MCF 10A (cell line): ENCODE measurements at places on chromosomes 12 and 14.

- DNase-seq, result no peak
Observed at GRCh38 chr14:75437201-75438143, 9.7 kb downstream of the JDP2 start.

DNA sequence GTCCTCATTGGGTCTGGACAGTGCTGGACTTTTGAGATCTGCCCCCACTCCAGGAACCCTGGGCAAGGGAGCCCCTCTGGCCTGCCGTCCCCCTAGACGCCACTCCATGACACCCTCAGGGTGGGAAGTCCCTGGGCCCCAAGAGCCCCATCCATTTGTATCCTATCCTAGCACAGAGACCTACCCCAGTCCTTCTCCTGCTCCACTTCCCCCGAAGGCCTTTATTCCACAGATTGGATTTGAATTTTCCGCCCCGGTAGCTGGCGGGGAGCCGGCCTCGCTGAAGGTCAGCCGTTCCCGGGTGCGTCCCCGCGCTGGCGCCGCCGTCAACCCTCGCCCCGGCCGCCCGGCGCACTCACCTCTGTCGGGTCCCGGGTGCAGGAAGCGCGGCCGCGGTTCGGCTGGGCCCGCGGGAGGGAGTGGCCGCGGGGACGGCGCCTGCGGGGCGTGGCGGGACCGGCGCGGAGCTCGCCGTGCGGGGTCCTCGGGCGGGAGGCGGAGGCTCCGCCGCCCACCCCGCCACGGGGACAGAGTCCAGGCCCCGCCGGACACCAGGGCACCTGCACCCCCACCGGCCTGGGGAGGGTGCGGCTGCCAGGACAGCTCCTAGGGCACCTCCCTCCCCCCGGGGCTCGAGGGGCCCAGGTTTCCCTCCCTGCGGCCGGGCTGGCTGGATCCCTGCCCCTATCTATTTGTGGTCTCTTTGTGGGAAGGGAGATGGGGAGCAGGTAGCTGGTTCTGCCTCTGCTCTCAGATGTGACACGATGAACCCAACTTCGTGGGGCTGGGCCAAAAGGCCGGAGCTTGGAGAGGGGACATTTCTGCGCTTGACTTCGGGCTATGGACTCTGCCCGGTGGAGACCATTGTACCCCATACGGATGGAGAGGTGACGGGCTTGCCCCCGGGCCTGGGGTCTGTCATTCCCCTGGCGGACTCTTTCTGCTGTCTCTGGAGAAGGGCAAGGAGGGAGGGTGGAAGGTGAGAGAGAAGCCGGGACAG lies 19.9 kb upstream of the GPR68 start:
- DNase-seq, result no peak

DNA sequence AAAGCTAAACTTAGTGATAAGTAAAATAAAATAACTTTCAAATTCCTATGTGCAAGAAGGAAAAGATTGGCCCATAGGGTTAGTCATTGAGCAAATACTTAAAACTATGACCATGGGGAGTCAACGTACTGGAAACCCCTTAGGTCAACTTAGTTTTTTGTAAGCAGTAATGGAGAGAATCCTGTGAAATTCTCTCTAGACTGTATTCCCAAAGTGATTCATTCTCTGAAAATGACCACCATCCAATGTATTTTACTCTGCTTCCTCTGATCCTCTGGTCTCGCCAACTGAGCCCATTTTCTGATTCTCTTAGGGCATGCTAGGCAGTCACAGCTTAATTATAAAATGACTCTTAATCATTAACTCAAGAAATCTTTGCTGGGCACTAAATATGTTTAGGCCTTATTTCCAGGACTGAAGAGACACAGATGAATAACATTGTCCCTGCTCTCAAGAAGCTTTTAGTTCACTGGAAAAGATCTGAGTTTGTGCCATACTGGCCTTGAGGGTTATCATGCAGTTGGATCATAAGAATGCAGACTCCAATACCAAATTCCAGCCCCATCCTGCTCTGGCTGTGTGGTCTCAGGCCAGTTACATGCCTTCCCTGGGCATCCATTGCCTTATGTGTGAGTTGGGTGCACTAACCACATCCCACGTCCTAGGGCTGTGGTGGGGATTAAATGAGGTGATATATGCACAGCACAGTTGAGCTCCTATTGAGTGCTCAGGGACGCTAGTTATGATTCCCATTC lies 732.4 kb downstream of the AACS start:
- peak; percentile 17 for DNase-seq

- DNase-seq, result no peak
Observed at GRCh38 chr14:68586896-68587751, 205.7 kb downstream of the ZFP36L1 start.

- DNase-seq, result peak; percentile 34
Observed at GRCh38 chr12:109464642-109465351, 12.3 kb downstream of the KCTD10 start.

DNA sequence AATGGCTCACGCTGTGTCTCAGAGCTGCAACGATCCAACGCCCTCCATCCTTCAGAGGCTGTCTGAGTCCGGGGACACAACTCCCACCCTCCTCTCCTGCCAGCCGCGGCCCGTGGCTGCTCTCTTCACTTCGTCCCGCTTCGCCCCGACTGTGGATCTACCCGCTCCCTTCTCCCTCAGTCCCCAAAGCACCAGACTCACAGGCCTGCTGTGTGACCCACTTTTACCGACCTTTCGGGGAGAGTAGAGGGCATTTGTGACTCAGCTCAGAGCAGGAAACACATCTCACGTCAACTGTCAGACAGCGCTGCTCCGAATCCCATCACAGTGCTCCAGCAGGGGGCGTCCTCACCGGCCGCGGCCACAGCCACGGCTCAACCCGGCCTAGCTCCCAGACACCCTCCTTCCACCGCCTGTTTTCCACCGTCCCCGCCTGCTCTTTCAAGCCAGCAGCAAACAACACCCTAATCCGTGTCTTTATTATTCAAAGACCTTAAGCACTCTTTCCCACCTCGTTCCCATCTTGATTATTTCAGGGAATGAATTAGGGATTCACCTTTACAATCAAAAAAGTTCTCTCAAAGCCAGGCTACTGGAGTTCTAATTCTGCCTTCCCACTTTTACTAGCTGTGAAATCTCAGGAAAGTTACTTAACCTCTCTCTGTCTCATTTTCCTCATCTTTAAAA lies 5.0 kb upstream of the AQP2 start:
- peak; percentile 77 for DNase-seq

DNA sequence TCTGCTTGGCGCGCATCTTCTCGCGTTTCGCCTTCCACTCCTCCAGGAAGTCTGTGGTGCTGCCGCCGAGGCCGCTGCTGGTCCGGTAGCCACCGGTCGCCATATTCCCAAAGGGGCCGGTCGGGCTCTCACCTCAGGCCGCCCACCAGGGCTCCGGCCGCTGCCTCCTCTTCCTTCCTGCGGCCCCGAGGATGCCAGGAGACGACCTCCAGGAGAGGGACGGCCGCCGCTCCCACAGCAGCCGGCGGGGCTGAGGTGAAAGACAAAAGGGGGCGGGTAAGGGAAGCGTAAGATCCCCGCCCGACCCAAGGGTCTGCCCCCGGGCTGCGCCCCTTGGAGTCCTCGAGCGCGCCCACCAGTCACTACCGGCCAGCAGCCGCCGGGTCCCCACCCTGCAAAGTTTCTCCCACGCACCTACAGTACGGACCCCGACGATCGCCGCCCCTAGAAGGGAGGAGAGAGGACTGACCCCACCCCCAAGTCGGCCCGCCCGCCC lies 574 bp downstream of the PAWR start:
- no peak for DNase-seq

- DNase-seq, result no peak
Observed at GRCh38 chr12:26918321-26919215, 19.2 kb downstream of the INTS13 start.

GRCh38 chr12:108826101-108826806 lies 31.1 kb downstream of the SSH1 start:
- no peak for DNase-seq

DNA sequence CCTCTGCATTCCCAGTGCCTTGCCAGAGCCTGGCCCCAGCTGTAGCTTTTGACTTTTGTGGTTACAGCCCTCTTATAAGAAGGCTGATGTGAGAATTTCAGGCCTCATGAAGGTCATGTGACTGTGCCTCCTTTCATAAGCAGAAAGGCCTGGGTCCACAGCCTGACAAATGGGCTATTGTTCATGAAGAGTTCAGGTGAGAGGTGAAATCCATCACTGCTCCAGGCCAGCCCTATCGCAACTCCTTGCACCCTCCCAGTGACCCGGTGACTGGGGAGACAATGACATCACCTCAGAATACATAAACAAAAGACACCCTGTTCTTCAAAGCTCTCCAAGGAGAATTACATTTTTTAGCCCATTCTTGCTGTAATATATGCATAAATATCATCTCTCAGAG lies 321.5 kb downstream of the PCNX1 start:
- DNase-seq, result no peak

- peak; percentile 48 for DNase-seq
Observed at GRCh38 chr12:47234576-47235141, 154.9 kb upstream of the AMIGO2 start.

GRCh38 chr12:116599285-116600136 lies 40.3 kb downstream of the MAP1LC3B2 start:
- peak; percentile 57 for DNase-seq

DNA sequence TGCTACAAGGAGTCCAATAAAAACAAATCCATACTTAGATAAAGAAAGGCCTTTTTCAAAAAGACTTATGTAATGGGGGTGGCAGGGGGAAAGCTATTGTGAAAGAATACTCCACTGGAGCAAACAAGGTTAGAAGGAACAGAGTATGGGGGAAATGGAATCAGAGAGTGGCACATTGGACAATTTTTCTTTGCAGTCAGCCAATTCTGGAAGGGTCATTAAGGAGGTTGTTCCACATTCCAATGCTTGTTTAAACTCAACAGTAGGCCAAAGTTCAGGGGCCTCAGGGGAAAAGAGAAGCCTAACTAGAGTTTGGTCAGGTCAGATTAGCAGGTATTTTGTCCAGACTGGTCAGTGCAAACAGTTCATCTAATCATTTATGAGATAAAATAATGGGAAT lies 105.2 kb upstream of the RESF1 start:
- no peak for DNase-seq

DNA sequence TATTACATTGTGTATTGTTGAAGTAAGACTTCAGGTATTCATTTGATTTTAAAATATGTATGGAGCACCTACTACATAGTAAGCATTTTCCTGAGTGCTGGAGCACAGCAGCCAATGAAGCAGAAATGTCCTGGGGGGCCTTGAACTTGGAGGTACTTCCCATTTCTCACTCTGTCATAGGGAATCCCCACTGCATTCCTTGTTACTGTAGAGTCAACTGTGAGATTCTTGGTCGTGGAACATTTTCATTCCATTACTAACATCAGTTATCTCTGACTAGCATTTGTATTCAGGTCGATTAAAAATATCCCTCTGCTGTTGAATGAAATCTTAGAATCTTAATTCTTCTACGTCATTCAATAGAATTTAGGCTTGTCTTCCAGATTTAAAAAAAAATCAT lies 66.7 kb downstream of the PDE3A start:
- no peak for DNase-seq

DNA sequence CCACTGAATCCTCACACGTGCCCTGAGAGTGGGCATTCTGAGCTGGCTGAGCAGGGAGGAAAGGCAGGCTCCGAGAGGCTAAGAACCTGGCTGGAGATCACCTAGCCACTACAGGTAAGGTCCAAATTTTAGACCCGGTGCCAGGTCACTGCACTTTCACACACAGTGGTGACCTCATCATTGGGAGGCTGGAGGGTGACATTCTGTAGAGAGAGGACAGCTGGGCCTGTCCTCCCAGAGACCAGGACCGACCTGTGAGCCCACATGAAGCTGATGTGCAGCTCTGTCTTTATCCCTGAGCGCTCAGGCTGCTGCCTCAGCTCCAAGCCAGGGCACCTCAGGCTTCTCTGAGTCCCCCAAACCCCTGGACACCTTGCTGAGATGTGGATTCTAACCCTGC lies 4.1 kb downstream of the TTC7B start:
- DNase-seq, result no peak

DNA sequence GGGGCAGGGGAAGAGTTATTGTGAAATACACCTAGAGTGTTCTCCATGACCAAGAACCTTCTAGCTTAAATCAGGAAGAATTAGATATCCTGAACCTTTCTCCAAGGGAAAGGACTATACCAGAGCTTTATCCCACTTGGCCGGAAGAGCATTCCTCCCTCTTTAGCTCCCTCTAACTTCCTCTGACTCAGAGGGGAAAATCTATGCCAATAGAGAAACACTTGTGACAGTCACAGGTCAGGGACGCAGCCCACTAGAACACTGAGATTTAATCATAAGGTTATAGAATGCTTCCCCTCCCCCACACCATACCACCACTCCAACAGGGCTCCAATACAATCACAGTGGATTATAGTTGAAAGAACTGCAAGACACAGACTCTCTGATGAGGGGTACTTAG lies 55.4 kb upstream of the RFX4 start:
- no peak for DNase-seq

DNA sequence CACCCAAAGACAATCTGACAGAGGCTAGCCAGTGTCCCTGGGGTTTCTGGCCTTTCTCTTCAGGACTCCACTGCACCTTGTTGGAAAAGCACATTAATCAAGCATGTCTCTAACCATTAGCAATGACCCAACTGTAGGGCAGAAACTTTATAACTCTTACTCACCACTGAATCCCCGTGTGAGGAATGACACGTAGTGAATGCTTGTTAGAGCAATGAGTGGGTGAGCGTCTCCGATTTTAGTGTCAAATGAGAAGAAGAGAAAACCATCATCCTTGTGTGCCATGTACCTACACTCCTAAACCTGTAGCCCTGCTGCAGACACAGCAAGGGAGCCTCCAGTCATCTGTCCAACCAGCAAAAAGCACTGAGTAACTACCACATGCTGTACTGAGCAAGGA lies 56.5 kb upstream of the GPR68 start:
- DNase-seq, result no peak

DNA sequence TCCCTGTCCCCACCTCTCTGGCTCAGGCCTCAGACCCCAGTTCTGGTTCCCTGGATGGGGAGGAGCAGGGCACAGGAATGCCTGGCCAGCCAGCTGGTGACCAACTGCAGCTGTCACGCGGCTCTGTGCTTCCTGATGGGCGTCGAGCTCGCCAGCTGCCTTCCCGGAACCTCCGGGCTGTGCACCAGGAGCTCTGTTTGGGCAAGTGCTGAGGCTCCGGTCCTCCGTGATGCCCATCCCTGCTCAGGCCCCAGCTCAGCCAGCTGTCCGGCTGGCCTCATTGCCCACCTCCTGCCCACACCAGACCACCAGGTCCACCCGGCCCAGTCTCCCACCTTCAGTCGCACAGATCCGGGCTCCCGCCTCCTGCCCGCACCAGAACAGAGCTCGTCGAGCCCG lies 4.8 kb downstream of the IFFO1 start:
- no peak for DNase-seq

DNA sequence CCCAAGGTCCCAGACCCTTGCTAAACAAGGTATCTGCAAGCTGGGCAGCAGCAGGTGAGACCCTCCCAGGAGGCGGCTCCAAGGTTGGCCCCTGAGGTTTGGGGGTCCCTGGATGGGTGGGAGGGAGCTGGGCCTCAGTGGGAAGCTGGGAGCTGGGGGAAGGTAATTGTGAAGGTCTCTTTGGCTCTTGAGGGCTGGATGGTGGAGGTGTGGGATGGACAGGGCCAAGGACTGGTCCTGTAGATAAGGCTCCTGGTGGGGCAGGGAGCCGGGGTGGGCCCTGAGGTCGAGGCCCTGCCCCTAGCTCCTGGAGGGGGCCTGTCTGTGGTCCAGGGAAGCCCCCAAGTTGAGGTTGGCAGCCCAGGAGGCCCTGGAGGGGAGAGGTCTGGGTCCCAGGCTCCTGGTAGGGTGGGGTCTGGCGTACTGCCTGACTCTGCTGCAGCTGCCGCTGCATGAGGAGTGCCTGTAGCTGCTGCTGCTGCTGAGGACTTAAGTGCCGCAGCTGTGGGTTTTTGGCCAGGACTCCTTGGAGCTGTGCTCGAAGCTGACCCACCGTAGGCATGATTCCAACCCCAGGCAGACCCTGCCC lies 13.1 kb upstream of the PRKAG1 start:
- no peak for DNase-seq

- DNase-seq, result no peak
Observed at GRCh38 chr12:17020765-17021164, 414.8 kb upstream of the LMO3 start.
